ENCODE measurements at places on chromosomes 2 and 18.
A peak's percentile ranks its signal among the peaks of the same experiment; 100 is the strongest.

DNA sequence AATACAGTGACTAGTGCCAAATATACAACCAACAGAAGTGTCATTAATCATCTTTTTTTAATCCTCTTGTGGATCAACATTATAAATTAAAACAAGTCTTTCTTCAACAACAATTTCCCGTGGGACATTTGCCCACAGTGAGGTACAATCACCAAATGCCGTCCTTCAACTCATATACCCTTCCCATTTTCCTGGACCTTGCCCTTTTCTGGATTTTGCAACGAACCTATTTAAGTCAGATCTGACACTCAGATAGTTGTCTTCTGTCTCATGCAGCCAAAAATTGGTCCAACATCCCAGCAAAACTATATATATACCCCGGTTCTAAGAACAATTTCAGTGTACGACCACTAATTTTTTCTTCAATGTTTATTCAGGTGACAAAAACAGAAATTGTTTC is 324.0 kb downstream of the DSEL start:
- DNase-seq = no peak

DNA sequence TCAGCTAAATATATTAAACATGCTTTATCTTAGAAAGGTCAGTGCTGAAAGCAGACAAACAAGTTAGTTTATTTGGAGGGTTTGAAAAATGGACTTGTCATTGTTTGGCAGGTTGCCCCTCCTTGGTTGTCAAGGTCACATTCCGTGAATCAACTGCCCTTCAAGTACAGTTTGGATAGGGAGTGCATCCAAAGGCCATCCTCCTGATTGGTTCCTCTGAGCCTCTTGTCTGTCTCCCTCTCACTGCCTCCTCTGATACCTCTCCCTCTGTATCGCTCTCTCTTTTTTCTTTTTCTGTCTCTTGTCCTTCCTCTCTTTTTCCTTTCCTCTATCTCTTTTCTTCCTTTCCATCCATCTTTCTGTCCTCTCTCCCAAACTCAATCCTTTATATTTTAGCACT is 5.4 kb downstream of the ITGAV start:
- DNase-seq = no peak

GRCh38 chr2:64284751-64285150 is 140.5 kb upstream of the PELI1 start:
- DNase-seq = peak; percentile 73

- DNase-seq = no peak
Observed at GRCh38 chr18:45571195-45571594, 44.1 kb upstream of the SLC14A2 start.

DNA sequence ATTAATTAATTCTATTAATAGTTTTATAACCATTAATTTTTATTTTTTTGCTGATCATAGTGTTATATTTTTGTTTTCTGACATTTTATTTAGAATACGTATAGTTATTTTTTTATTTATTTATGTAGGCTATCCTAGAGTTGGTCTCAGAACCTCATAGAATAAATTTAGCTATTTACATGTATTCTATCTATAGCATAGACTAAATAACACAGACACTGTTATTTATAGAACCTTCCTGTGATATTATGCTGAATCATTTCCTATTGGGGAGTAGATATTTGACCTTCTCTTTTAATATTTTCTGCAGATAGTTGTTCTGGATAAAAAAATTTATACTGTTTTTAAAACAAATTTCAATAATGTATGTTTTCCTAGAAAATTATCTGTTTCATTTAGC is 20.2 kb downstream of the ARHGEF33 start:
- no peak for DNase-seq

- DNase-seq = no peak
Observed at GRCh38 chr2:141162314-141162713, 968.5 kb downstream of the LRP1B start.

DNA sequence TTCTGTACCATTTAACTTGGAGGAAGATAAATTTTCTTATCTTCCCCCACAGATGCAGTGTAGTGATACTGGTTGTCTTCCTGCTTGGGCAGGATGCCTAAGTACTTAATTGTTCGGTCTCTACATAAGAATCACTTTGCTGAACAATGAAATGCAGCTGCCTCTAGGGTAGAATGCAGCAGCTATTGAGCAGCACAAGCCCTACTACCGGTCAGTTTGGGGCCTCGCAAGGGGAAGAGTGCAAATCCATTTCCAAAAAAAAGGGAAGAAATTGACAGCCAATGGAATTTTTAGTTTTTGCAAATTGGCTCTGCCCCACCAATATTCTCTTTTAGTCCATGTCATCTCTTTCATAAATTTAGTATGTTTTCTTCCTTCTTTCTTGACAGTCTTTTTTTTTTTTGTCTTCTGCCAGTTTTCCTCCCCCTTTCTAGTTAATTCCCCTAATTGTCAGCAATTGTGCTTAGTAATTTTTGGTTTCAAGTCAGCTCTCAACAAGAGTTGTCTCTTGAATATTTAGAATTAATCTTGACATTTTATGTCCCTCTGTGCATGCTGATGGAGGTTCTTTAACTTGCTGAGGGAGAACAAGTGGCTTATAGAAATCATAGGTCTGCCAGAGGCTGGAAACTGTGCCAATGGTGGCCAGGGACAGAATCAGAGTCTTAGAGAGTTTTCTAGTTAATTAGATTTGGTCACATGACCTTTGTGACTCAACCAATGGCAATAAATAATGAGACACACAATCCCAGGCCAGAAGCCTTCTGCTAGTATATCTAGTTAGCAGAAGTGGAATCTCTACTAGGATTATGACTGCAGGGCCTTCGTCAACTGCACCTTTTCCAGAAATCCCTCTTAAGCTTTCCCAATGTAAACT is 270.0 kb downstream of the CTNNA2 start:
- DNase-seq = no peak

DNA sequence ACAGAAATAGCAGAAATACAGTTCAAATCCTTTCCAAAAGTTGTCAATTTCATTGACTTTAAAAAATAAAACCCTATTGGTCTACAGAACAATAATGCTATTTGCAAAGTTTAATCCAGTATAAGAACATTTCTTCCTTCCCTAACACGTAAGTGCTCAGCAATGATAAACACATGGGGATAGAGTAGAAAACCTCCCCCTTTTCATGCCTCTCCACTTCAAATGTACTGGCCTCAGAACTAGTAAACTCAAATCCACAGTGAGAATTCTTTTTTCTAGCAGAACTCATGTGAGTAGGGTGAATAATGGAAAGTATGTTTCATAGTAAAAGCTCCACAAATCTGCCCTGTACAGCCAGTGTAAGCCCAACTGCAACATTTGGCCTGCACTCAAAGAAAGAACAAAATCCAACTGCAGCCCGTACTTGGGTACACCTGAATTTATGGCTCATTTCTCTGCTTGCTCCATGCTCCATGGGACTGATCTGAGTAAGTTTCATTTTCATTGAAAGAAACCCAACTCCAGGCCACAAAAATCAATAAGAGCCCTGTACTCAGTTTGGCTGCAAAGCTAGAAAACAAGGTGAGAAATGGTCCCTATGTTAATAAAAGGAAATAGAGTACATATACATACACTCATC is 115.0 kb upstream of the RMDN2 start:
- no peak for DNase-seq

GRCh38 chr18:75884728-75885127 is 457.2 kb upstream of the SMIM21 start:
- peak; percentile 6 for DNase-seq

GRCh38 chr2:82875858-82876257 is 1583.2 kb downstream of the SUCLG1 start:
- DNase-seq = no peak

GRCh38 chr2:48812416-48812815 is 56.9 kb upstream of the LHCGR start:
- no peak for DNase-seq

DNA sequence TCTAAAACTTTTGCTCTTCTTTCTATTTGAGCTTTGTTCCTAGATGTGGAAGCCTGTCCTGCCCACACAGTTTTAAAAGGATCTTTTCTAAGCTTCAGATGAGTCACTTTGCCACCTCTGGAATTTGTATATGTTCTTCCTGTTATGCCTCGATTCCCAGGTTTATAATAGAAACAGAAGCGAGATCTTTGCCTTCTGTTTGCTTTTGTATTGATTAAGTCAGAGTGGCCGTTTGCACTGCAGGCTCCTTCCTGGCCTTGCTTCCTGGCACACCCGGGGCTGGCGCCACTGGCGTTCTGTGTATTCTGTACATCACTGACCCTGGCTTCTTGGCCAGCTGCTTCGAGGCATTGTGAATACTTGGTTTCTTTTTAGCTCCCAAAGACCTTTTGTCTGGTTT is 91.8 kb downstream of the MTCL1 start:
- DNase-seq = no peak

DNA sequence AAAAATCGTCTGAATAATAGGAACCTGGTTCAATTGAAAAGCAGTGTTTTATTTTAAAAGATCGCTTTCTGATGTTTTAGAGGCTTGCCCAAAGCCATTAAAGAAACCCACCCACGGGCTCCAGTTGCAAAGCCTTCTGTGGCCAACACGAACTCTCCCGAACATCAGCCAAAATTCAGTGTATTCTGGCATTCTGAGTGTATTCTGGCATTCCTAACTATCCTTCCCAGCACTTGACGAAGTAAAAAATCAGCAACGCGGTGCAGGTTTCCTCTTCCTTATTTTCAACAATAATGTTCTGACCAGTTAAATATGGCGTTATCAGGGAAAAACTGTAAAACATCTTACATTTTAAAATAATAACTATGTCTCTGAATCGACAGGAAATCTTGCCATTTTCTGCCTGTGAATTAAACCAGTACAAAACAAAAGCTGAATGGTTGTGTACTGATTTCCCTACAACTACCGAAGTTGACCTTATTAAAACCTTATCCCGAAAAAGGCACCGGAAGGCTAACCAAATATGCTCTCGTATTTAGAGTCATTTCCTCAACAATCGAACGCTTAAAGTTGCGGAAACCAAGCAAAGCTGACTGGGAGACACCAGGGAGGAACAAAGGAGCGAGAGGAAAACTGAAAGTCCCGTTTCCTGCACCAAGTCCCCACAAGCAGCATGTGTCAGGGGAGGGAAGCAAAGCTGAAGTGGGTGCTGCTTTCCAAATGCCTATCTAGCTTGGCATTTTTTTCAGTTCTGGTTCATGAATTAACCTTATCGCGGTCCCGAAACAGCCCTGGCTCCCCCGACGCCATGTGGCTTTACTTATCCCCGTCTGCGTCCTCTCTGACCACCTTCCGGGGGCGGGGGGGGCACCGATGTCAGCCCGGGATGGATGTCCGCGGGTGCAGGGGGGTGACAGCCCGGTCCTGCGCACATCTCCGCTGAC is 44.3 kb downstream of the ZNF516 start:
- DNase-seq = no peak

All from RPMI8226 (cell line).